ENCODE measurements at places on chromosomes 11 and 22.

GRCh38 chr11:27807596-27807995, 107.3 kb upstream of the BDNF start:
- DNase-seq, result no peak

- no peak for DNase-seq
Observed at GRCh38 chr11:44781655-44782054, 54.9 kb downstream of the TSPAN18 start.

GRCh38 chr22:39535357-39535725, 2.8 kb upstream of the RPS19BP1 start:
- DNase-seq, result no peak

DNA sequence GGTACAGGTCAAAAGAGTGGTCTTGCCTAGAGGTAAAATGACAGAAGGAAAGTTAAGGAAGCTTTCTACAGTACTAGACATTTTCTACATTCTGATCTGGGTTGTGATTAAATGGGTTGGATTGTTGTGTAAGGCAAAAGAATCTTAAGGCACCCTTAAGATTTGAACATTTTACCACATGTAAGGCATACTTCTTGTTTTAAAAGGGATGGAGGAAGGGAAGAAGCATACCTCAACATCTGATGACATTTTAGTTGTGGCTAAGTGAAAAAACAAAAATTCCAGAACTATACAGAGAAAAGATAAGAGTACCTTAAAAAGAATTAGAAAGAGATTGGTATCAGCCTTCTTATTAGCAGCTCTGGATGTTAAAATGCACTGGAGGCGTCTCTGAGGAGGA, 356.0 kb upstream of the CADM1 start:
- no peak for DNase-seq

GRCh38 chr11:43685440-43685839, 4.9 kb downstream of the HSD17B12 start:
- DNase-seq, result no peak

- DNase-seq, result no peak
Observed at GRCh38 chr11:18384157-18384641, 10.2 kb upstream of the LDHA start.

DNA sequence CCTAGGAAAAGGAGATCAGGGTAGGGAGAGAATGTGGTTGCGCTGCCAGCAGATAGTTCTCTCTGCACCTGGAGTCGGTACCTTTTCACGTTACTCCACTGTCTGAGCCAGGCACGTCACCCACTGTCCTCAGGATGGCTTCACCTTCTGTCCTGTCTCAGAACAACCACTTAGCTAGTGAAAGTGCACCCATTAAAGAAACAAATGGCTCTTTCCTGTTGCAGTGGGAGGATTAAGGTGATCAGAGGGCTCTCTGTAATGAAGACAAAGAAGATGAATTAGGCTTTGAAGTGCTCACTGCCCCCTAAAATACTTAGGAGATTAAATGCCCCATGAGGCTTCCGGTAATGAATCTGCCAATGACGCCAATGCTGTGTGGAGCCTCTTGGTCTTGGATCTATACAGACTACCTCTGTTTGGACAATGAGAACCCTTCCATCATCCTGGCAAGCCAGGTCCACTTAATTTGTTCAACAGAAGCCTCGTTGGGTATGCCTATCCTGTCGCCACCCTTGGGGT, 113.7 kb downstream of the INSC start:
- no peak for DNase-seq

DNA sequence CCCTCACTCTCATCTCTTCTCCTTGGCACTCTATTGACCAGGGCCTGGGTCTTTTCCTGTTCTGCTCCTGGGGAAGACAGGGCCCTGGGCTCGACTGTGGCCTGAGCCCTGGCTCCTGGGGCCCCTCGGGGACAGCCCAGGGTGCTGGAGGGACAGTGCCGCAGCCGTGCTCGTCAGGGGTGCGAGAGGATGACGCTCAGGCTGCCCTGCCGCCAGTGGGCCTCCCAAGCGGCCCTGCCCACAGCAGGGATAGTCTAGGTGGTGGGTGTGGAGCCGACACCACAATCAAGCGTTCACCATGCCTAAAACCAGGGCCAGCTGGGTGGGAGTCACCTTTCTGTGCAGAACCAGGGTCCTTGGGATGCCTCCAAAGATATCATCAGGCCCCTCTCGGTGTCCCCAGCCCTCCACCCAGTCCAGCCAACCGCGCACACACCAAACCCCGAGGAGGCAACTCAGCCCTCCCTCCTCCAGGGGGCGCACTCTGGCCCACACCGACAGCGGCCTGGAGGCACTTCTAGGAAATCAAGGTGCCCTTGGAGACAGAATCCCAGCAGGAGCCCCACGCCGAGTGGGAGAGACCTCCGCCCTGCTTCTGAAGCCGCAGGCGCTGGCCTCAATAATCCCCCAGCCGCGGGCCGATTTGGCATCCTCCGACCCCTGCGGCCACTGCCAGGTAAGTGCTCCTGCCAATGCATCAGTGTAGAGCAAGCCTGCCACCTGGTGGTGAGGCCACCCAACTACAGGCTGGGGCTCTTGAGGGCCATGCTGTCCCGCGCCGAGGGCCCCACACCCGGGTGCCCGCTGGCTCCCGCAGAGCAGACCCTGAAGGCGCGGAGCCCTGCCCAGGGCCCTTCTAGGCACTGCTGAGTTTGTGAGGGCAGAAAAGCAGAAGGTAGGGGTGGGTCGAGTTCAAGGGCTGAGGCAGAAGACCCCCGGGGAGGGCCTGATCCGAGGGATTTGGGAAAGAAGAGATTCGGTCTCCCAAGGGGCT, 496.4 kb downstream of the BUD13 start:
- peak; percentile 85 for DNase-seq
